ENCODE measurements at places on chromosomes 7 and 10.

GRCh38 chr10:75643944-75644692, 212.7 kb downstream of the LRMDA start:
- DNase-seq = no peak

GRCh38 chr7:92634924-92635519, 44.8 kb upstream of the FAM133B start:
- peak; percentile 65 for DNase-seq

DNA sequence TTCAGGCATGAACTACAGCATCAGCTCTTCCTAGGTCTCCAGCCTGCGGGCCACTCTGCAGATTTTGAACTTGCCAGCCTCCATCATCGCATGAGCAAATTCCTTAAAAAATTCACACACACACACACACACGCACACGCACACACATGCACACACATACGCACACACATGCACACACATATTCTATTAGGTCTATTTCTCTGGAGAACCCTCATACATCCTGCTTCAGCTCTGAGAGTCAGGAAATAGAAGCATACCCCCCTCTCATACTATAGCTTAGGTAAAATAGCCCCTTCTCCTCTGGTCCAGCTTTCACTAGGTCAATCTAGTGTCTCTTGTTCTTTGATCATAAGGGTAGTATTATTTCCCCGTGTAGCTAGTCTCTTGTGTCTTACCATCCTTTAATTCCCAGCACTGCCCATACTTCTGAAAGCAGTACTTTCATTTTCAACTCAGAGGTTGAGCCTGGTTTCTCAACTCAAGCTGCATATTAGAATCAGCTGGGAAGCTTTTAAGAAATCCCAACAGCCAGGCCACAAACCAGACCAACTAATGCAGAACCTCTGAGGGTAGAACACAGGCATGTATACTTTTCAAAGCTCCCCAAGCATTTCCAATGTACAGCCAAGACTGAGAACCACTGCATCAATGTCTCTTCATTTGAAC, 30.9 kb upstream of the ITGB8 start:
- DNase-seq = no peak

DNA sequence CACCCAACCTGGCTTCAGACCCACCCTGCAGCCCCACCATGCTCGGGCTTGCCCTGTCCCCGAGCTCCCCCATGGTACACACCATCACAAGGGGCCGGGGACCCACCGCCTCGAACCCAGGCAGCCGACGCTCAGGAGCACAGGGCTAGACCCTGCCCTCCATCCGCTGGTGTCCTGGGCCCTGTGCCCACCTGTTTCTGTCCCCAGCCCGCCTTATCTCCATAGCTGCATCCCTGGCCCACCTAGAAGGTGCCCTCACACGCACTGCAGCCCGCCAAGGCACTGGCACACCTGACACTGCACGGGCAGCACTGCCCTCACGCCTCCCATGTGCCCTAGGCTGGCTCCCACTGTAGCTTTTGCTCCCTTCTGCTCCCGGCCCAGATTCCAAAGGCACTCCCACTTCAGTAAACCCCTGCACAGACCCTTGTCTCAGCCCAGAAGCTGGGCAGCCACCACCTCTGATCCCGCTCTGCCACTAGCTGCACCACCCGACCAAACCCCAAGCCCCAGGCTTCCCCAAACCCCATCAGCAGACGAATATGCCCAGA, 17.1 kb downstream of the YKT6 start:
- no peak for DNase-seq

DNA sequence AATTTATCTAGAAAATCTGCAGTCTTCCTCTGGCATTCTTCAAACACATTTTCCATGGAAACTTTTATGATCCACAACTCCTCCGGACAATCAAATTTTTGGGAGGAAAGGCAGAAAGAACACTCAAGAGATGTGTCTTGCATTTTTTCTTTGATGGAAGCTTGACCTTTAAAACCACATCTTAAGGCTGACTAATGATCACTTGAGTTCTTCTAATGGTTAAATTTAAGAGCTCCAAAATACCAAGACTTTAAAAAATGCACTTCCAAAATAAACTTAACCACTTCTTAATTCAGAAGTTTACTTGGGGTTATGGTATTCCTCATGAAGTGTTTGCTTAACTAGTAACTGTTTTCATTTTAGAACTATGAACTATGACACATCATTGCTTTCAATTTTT, 43.3 kb downstream of the ETV1 start:
- DNase-seq = no peak

DNA sequence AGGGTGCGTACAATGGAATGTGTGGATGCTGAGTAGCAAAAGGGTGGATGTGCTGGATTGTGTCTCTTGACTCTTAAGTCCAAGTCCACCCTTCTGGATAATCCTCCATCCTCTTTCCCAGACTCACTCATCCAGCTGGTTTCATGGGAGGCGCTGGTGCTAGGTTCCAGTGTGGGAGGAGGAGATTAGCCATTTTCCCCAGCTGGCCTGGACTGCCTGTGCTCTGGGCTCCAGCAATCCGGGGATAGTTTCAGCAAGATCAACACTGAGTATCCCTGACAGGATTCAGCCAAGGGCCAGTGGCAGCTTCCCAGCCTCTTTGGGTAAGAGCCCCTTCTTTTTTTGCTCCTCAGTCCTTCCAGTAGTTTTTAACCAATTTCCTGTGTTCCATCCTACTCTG, 21.6 kb upstream of the TRIL start:
- no peak for DNase-seq

GRCh38 chr10:133151543-133151972, 8.5 kb upstream of the KNDC1 start:
- no peak for DNase-seq

DNA sequence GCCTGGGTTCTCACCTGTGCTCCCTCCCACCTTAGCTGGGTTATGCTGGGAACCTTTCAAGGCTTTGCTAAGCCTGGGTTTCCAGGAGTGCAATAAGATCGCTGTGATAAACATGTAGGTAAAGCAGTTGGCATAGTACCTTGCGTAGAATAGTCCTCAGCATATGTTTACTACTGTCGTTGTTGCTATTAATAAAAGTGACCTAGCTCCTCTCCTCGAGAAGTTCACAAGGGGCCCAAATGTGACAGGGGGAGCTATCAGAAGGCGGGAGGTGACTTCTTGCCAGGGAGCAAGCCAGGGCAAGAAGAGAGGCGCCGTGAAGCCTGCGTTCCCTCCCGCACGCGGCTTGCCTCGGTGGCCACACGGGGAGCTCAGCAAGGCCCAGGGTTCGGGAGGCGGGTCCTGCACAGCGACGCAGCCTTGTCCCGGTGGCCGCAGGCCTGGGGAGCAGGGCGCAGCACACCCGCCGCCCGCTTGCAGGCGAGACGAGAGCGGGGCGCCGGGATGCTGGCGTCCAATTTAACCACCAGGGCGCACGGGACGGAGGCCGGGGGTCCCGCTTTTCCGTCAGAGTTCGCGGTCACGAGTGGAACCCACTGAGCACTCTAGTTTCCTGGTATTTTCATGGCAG, 106.2 kb downstream of the SNX10 start:
- peak; percentile 51 for DNase-seq

DNA sequence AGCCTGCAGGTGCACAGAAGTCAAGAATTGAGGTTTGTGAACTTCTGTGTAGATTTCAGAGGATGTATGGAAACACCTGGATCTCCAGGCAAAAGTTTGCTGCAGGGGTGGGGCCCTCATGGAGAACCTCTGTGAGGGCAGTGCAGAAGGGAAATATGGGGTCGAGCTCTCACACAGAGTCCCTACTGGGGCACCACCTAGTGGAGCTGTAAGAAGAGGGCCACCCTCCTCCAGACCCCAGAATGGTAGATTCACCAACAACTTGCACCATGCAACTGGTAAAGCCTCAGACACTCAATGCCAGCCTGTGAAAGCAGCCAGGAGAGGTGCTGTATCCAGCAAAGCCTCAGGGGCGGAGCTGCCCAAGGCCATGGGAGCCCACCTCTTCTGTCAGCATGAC, 205.8 kb downstream of the CCSER2 start:
- DNase-seq = no peak

- no peak for DNase-seq
These were observed 36.2 kb upstream of the MNX1 start for GRCh38 chr7:157046681-157047080.

DNA sequence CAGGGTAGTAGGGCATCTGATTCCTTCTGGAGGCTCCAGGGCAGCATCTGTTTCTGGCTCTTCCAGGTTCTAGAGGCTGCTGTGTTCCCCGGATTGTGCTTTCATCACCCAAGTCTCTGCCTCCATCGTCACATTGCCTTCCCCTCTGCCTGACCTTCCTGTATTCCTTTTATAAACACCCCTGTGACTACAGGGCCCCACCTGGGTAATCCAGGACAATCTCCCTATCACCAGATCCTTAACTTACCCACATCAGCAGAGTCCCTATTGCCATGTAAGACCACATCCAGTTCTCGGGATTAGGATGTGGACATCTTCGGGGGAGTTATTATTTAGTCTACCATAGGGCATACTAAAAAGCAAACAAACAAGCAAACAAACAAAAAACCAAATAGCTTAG, 39.4 kb upstream of the AGR3 start:
- DNase-seq = no peak

DNA sequence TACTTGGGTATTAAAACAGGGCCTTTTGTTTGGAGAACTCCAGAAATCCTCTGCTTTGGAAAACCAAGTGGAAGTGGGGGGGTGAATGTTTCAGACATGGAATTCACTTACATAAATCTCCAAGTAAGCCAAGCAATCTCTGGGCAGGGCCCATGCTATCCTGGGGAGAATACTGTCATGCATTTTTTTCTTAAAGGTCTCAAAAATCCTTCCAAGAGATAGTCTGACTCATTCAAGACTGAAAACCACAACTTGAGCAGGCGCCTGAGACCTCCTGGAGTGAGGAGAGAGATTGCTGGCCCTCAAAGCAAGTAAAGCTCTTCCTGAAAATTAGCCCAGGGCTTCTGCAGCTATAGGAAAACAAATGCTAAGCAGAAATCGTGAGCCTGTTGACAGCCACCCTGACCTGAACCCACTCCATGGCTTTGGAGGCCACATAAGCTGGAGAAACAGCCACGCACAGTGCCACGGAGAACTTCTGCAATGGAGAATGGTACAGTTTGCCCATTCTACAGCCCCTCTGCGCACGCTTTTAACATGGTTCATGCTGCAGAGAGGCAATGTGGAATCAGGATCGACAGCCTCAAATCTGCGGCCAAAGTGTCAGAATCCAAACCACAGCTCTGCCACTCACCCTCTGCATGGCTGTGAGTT, 203.1 kb upstream of the AUTS2 start:
- no peak for DNase-seq

- no peak for DNase-seq
These were observed 38.2 kb downstream of the PAPOLB start for GRCh38 chr7:4823441-4824119.

- DNase-seq = peak; percentile 26
These were observed 2.5 kb downstream of the ZEB1 start for GRCh38 chr10:31321396-31321941.

- DNase-seq = peak; percentile 20
These were observed 83.5 kb upstream of the DDC start for GRCh38 chr7:50648570-50649169.

DNA sequence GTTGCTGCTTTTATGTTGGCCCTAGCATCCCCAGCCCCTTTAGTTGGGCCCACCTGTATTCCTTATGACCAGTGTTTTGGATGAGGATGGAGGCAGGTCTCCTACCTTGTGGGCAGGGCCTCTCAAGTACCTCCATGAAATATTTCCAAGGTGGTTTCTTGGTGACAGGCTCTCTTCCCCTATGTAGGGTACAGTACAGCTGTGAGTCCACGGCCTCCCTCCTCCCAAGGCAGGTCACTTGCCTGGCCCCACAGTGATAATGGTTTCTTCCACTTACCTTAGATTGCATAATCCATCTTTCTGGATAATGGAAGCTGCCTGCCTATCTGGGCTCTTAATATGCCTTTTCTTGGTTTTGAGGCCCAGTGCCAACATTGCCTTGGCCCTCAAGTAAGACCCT, 110.4 kb downstream of the NT5C2 start:
- no peak for DNase-seq

- no peak for DNase-seq
These were observed 29.5 kb downstream of the ZCCHC24 start for GRCh38 chr10:79415736-79416577.

DNA sequence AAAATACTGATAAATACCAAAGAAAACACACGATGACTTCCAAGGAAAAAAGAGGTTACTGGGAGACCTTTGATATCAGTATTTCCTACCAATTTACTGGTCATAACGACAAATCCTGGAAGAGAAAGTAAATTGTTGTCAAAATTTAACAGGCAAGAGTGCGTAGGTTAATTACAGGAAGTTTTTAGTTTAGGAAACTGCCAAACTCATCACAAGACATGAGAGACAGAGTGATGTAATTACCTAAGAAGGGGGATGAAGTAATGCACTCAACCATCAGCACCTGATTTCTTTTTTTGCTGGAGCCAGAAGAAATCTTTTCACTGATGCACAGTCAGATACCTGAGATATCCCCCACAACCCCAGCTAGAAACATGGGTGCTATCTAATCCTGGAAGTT, 16.8 kb downstream of the MACC1 start:
- DNase-seq = no peak

- DNase-seq = no peak
These were observed 14.8 kb upstream of the ZMIZ2 start for GRCh38 chr7:44733708-44734481.

DNA sequence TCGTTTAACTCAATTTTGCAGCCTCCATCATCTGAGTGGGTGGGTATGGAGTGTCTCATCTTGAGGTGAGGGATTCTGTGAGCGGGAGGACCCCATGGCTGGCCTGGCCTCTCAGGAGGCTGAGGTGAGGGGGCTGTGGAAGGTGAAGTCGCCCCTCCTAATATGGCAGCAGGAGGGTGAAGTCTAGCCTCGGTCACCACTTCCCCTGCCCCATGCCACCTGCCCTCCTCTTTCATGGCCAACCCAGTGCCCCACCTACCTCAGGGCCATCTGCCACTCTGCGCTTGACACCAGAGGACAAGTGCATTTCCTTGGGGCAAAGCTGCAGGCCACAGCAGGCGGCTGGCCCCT, 8.7 kb downstream of the RASGEF1A start:
- DNase-seq = no peak

DNA sequence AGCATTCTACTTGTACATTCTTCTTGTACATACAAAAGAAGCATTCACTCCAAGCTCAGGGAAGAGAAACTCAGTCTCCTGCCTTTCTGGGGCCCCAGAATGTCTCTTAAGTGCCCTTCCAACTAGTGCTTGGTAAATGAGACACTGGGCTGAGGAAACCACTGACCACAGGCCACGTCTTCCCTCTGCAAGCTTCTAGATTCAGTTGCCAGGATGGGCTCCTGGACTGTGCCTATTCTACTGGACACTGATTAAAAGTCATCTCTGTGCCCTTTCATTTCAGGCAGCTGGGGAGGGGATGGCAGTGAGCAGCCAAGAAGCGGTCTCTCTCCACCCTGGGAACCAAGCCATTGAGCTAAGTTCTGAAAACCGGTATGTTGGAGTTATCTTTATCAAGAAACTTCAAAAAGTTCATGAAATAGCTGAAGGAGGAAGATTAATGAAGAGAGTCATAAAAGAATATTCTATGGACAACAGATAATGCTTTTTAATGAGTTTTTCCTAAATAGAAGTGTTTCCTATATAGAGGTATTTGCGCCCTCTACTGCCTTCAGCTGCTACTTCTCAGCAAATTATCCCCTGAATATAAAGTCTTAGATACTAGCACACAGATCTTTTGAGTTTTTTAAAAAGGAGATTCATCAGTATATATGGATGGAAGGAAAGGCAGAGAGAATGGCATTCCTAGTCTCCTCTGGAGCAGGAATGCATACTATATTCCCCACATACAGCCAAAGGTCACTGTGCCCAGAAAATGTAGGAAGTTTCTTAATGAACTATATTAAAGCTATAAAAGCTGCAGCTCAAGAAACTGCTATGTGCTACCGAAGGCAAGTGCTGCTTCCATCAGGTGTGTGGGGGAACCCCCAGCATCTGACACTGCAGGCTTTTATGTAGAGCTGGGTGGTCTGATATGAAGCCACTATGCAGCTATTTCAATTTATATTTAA, 8.4 kb upstream of the IFIT1B start:
- peak; percentile 28 for DNase-seq
